Activated T-helper 1 cell treated with anti-CD3 and anti-CD28 coated beads, Interleukin-12 subunit alpha, Interleukin-12 subunit beta, Interleukin-2, Interleukin-4 antibody, amounts not matched to agents 30 ng/mL and 10 ng/mL and 1 ng/mL, durations not matched to agents 14 hours and 24 hours and 36 hours (primary cell): ENCODE measurements at places on chromosomes 7 and 10. TPM values are rescaled to one million over a fixed set of nuclear protein-coding genes. Genes with fewer than 3 reads are reported as not detected.

- no peak overlapping the region for H3K4me3 ChIP-seq
- no peaks in the 10 kb centered on the region for H3K4me1 ChIP-seq
- H3K27me3 ChIP-seq, result no peaks in the 10 kb centered on the region
Measured at GRCh38 chr7:42059275-42059674, 177.7 kb downstream of the GLI3 start.

- no peak overlapping the region for H3K27ac ChIP-seq
- no peaks in the 10 kb centered on the region for H3K4me1 ChIP-seq
- no peak overlapping the region for H3K4me3 ChIP-seq
- no peaks in the 10 kb centered on the region for H3K36me3 ChIP-seq
- peaks cover 18% of the 10 kb centered on the region for H3K27me3 ChIP-seq
Measured at GRCh38 chr10:87722716-87723115, 63.0 kb downstream of the PAPSS2 start.

Gene PRKG1
- not detected in 2 replicates for total RNA-seq

- peak overlapping the region; percentile 89 for H3K27ac ChIP-seq
- H3K27me3 ChIP-seq, result no peaks in the 10 kb centered on the region
- peaks cover 39% of the 10 kb centered on the region for H3K4me1 ChIP-seq
- peaks cover 16% of the 10 kb centered on the region for H3K36me3 ChIP-seq
Measured at GRCh38 chr10:98134117-98134430, 383 bp upstream of the R3HCC1L start.

DNA sequence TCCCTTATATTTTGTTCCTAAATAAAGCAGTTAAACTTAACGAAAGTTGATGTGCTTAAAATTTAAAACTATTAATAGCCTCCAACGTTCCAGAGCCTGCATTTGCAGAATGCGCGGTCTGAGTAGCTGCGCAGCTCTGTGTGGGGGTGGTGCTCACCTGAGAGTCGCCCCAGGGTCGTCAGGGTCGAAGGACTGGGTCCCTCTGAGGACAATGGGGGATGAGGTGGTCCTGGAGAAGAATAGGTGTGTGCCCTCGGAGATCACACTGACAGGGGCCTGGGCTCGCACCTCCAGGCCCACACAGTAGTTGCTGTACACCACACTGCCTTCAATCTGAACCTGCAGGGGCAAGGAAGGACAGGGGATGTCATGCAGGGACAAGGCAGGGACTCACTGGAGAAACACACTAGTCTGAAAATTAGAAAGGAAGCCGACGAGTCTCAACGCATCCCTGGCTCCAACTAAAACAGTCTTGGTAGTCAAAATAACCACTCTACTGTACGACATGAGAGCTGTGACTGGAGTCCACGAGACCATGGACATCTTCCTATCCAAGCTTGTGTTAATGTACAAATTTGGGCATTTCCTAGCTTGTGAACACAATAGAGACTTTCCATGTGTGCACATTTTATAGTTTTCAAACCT, 54.4 kb downstream of the PKD1L1 start:
- no peaks in the 10 kb centered on the region for H3K4me1 ChIP-seq
- H3K36me3 ChIP-seq, result no peaks in the 10 kb centered on the region
- peaks cover 2% of the 10 kb centered on the region for H3K27me3 ChIP-seq
- H3K4me3 ChIP-seq, result no peak overlapping the region
